Muscle of leg (tissue), 16 donors: ENCODE measurements at places on chromosomes 5 and 9. TPM values are rescaled to one million over a fixed set of nuclear protein-coding genes. Genes with fewer than 3 reads are reported as not detected.

Gene PCDH12
- polyA plus RNA-seq = 18.0 TPM

Gene QRFP
- 0.59 TPM for polyA plus RNA-seq

Gene CD180
- 0.88 TPM for polyA plus RNA-seq

Gene TLX3
- not detected for polyA plus RNA-seq

Gene ADCY2
- 44.7 TPM for polyA plus RNA-seq

Gene AFAP1L1
- 66.4 TPM for polyA plus RNA-seq

Gene MPDZ
- polyA plus RNA-seq = 36.7 TPM

Gene RGS7BP
- polyA plus RNA-seq = 2.2 TPM

Gene STK32A
- polyA plus RNA-seq = 0.54 TPM

Gene MOB3B
- polyA plus RNA-seq = 2.2 TPM

Gene PKD2L2
- polyA plus RNA-seq = 0.50 TPM

Gene CDC14B
- polyA plus RNA-seq = 14.5 TPM

Gene DBN1
- 256 TPM for polyA plus RNA-seq

Gene GADD45G
- 12.0 TPM for polyA plus RNA-seq

Gene PDGFRB
- polyA plus RNA-seq = 125 TPM
